ENCODE measurements at places on chromosomes 4 and X.

- no peak for DNase-seq
Observed at GRCh38 chr4:75844151-75844662, 58.0 kb downstream of the PPEF2 start.

- no peak for DNase-seq
Observed at GRCh38 chr4:142379277-142380051, 466.6 kb downstream of the INPP4B start.

- no peak for DNase-seq
Observed at GRCh38 chr4:128871948-128872347, 62.4 kb downstream of the JADE1 start.

- no peak for DNase-seq
Observed at GRCh38 chr4:8745826-8746225, 125.8 kb downstream of the HMX1 start.

- peak; percentile 3 for DNase-seq
Observed at GRCh38 chr4:8468746-8469535, 28.4 kb downstream of the TRMT44 start.

- DNase-seq: no peak
Observed at GRCh38 chr4:25792200-25792791, 70.5 kb downstream of the SEL1L3 start.

DNA sequence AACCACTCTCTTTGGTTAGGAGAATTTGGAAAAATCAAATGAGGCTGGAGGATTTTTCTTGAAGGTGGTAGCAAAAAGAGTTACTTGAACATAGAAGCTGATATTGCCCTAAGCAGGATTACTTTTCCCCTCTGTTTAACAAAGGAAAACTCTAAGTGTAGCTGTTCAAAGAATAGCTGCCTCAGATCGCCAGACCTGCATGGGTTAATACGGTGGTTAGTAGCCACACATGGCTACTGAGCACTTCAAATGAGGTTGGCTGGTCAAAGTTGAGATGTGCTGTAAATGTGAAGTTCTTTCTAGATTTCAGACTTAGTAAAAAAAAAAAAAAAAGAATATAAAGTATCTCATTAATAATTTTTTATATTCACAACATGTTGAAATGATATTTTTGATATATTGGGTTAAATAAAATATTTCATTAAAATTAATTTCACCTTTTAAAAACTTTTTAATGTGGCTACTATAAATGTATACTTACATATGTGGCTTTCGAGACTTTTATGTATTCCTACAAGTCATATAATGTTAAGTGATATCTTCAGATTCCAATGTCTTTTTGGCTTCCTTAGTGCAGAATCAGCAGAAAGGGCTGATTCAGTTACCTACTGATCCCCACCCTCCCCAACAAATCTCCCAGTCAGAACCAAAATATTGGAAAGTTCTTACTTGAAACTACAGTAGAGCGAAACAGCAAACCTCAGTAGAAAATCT, 3.3 kb upstream of the RPS6KA3 start:
- no peak for DNase-seq

DNA sequence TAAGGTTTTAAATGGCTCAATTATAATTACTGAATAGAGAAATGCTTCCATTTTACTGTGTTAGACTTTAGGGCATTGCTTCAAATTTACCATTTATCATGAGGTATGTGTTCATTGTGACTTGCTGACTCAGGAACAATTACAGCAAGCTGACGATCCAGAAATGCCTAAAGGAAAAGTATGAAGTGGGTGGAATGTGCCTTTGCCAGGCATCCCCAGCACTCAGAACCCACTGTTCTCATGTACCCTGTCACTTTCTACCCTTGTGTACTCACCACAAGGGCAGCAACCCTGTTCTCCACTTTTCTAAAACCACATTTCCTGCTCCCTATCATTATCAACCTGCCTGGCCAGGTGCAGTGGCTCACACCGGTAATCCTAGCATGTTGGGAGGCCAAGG, 41.5 kb downstream of the QRFPR start:
- no peak for DNase-seq

GRCh38 chrX:134388161-134389109, 71.5 kb upstream of the HPRT1 start:
- DNase-seq: peak; percentile 51

All from DMS79 (cell line).